ENCODE measurements at places on chromosomes 5 and 9.

- no peak for DNase-seq
These were observed 82.4 kb downstream of the NTRK2 start for GRCh38 chr9:84751921-84752320.

DNA sequence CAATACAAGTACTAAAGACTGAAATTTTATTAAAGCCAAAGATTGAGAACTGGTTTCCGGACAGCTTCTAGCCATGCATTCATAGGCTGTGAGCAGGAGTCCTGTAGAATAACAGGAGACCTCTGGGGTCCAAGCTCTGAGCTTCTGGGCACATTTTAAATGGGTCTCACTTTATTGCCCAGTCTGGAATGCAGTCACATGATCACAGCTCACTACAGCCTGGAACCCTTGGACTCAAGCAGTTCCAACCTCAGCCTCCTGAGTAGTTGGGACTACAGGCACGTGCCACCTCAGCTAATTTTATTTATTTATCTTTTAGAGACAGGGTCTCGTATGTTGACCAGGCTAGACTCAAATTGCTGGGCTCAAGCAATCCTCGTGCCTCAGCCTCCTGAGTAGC is 15.4 kb downstream of the CDKN2AIPNL start:
- no peak for DNase-seq

DNA sequence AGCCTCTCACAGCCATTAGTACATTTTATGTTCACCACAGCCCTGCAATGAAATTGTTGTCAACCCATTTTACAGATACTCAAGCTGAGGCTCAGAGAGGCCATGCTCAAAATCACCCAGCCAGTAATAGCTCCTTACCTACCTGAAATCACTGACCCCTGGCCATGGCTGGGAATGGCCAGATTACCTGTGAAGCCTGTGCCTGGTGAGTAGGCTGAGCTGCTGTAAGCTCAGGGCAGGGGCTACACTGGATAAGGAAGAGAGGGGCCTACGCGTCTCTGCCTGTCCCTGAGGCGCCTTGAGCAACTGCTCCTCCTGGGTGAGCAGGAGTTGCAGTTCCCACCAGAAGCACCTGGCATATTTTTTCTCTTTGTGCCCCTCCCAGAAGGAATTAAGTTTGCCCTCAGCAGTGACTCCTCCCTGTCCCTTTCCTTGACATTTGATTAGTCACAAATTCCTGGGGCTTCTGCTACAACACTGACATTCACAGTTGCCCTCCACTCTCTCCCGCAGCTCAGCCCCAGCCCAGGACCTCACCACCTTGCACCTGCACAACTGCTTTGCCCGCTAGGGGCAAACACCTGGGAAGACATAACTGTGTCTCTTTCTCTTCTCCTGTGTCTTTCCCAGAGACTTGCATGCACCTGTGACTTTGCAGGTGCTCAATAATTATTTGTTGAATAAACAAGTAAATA is 5.7 kb downstream of the CLTB start:
- no peak for DNase-seq

- no peak for DNase-seq
These were observed 185.7 kb upstream of the VCAN start for GRCh38 chr5:83285661-83286398.

- DNase-seq: peak; percentile 51
These were observed 14.4 kb upstream of the SPINK4 start for GRCh38 chr9:33225319-33226147.

GRCh38 chr5:156543348-156544145 is 216.6 kb downstream of the SGCD start:
- DNase-seq: no peak

DNA sequence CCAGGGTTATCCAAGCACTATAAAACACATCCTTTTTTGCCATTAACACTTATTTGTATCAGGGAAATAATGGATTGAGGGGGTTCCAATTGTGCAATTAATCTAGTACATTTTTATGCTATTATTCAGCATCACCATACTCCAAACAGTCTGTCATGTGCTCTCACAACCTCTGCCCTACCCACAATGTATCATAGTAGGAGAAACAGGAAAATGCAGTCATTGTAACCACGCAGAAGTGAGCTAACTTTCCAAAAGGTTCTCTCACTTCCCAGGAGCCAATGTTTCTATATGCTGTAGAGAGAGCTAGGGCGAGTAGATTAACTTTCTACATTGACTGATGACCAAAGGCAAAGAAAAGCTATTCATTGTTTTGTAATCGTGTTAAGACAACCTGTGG is 29.8 kb downstream of the DAB2 start:
- no peak for DNase-seq

GRCh38 chr5:168443533-168443932 is 42.7 kb upstream of the RARS1 start:
- DNase-seq: no peak

GRCh38 chr5:127001621-127002296 is 28.6 kb downstream of the MARCHF3 start:
- no peak for DNase-seq
